ENCODE measurements at places on chromosomes 16 and 17.

- DNase-seq: no peak
These were observed 92.9 kb downstream of the PCTP start for GRCh38 chr17:55843785-55844184.

DNA sequence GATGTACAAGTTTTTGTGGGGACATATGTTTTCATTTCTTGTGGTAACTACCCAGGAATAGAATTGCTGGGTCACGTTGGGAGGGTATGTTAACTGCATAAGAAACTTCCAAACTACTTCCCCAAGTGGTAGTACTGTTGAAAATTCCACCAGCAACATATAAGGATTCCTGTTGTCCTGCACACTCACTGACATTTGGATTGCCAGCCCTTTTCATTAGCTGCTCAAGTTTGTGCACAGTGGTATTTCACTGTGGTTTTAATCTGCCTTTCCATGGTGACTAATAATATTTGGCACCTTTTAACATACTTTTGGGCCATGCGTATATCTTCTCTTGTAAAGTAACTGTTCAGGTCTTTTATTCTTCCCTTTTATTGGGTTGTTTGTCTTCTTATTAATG, 103.3 kb downstream of the GNAO1 start:
- DNase-seq: no peak

GRCh38 chr16:50804290-50804907, 62.5 kb downstream of the CYLD start:
- DNase-seq: no peak

DNA sequence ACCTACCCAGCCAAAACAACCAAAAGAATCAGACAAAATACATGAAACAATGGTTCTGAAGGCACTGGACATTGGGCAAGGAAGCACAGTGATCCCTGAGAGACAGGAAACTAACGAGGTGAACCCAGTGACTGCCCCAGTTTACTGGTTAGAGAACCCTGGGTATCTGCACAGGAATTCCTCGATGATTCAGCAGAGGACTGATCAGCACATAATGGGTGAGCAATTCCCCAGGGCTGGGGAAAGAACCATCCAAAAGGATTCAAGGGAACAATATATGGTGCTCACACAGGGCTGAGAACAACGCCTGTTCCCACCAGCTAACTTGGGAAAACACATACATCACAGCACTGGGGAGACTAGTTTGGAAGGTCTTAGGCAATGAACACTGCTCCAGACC, 167.2 kb downstream of the PARN start:
- DNase-seq: no peak

DNA sequence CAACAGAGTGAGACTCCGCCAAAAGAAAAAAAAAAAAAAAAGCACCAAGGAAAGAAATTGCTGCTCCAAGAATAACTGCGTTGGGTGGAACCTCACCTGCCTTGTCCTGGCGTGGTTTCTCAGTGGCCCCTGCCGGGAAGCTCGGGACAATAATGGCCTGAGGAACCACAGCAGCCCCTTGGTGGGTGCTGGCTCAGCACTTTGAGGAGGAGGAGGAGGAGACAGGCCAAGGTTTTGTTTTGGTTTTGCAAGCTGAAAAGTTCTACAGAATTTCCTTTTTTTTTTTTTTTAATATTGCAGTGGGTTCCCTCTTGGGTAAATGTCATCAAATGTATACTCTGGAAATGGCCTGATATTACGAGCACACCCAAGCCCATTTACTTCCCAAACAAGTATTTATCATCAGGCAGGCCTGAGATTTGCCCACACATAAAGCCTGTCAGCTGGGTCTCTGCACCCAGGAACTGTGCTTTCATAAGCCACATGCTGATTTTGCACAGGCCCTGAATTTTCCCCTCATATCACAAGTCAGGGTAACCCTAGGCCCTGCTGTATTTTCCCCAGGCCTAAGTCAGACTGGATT, 78.3 kb downstream of the SOCS1 start:
- DNase-seq: no peak

- DNase-seq: no peak
These were observed 14.6 kb downstream of the ODF4 start for GRCh38 chr17:8354236-8354635.

GRCh38 chr16:82363026-82363816, 193.2 kb upstream of the MPHOSPH6 start:
- DNase-seq: no peak

GRCh38 chr17:42608305-42609181, 631 bp downstream of the RETREG3 start:
- no peak for DNase-seq

DNA sequence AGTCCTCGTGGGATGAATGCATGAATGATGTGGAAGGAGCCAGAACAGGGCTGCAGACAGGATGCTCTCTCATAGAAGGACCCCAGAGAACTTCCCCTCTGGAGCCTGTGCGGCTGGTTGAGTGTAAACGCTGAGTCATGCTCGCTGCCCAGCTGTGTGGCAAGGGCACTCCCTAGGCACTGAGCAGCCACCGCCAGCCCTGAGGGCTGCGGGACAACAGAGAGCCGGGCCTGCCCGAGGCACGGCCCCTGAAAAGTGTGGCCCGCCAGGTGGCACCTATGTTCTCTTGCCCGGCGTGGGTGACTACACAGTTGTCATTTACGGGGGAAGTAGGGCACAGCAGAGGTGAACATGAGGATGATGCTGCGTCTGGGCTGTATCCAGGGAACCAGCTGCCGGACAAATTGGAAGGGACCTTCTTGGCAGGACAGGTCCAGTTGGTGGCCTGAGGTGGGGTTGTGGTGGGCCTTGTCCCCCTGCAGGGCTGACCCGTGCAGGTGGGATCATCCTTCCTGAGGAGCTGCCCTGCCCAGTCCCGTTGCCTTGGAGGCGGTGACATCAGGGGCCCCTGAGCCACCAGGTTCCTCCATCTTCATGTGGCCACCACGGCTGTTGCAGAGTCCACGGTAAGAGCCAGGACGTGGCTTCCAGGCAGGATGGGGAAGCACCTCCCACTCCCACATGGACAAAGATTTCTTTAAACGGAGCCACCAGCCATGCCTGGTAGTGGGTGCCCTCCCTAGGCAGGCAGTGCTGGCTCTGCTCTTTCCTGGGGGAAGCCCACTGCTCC, 94.8 kb upstream of the CBX4 start:
- DNase-seq: no peak

- no peak for DNase-seq
These were observed 24.6 kb downstream of the CNGB1 start for GRCh38 chr16:57946181-57946801.

DNA sequence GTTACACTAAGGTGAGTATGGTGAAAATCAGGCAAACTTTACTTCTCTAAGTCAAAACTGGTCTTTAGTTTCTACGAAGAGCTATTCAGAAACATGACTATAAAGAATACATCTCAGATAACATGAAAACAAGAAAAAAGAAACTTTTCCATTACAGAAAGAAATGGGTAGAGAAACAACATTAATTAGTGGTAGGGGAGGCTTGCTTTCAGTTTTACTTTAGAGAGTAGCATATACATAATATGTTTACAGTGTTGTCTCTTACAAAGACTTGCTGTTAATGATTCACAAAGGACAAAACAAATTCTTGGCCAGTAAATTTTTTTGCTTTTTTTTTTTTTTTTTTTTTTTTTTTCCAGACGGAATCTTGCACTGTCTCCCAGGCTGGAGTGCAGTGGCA, 34.2 kb downstream of the CRLF3 start:
- DNase-seq: no peak

- DNase-seq: no peak
These were observed 8.5 kb downstream of the ELMO3 start for GRCh38 chr16:67207249-67208091.

- no peak for DNase-seq
These were observed 10.5 kb downstream of the CEP295NL start for GRCh38 chr17:78892520-78892919.

DNA sequence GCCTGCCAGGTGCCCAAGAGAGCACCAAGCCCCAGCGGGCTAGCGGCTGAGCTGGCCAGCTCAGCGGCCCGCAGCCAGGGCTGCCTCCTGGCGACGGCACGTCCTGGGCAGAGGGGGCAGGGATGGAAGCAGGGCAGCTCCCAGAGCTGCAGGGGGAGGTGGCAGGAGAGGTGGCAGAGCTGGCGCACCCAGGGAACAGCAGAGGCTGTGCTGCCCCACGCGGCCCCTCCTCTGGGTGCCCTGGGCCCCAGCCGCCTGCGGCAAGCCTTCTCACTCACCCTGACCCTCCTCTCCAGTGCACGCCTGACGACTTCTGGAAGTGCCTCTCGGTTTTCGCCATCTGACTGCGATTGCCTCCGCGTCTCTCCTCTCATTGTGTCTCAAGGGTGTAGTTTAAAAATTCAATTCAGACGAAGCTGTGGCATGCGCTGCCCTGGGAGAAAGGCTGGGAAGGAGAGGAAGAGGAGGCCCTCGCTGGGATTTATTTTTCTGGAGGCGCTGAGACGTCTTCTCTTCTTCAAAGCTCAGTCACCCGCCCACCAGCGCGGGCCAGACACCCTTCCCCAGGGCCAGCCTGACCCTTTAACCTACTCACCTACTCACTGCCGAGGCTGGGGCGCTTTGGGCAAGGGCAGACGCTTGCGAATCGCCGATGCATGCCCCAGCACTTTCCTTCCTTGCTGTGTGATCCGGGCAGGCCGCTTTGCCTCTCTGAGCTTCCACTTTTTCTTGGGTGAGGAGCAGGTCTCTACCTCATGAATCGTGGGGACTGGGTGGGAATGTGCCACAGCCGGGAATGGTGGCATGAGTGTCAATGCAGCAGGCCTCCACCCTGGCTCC, 24.9 kb downstream of the GSE1 start:
- DNase-seq: no peak

DNA sequence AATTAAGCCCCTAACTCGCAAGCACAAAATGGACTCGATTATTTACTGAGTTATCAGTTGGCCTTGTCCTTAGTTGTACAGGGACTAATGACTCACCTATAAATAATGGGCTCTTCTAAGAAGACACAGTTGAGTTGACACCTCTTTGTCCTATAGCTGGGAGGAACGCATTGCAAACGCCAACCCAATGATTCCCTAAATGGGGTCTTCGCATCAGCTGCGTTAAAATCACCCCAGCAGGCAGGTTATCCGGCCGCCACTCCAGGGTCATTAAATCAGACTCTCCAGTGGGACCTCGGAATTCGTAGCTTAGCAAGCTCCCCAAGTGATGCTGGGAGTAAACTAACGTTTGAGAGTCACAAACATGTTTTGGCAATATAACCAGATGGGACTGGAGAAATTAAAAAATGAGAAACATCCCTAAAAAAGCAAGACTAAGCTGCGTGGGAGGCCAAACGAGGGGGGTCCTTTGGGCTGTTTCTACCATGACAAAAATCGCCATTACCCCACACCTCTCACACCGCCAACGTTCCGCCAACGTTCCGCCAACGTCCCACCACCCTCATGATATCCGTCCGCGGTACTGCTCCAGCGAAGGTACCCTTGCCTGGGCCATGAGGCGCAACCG, 932 bp upstream of the NFE2L1 start:
- DNase-seq: no peak

DNA sequence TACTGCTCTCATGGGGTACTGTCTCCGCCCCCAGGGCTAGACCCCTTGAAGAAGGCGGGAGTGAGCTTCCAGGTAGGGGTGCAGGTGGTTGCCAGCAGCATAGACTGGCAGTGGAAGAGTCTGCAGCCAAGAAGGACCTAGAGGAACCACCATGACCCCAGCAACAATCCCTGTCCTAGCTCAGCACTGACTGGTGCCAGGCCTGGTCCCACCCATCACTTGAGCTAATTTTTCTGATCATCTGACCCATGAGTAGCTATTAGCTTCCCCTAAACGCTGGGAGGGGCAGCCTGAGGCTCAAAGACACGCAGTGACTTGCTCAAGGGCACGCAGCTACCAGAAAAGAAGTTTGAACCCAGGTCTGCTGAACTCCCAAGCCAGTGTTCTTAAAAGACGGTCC, 945 bp downstream of the PRM3 start:
- no peak for DNase-seq

DNA sequence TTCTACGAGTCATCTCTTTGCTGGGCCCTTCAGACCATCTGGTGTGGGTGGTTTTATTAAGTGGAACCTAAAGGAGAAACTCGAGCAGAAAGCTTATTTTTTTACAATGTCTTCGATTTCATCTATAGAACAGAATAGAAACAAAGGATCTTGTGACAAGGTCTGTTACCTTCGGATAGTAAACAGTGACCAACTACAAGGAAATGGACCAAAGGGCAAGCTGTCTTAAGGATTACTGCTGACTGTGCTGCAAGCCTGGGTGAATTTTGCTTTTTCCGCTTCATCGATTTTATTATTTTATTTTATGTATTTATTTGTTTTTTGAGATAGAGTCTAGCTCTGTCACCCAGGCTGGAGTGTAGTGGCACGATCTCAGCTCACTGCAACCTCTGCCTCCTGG, 348.9 kb upstream of the ERCC4 start:
- no peak for DNase-seq

GRCh38 chr17:47170710-47171109, 18.4 kb downstream of the CDC27 start:
- no peak for DNase-seq

All from heart left ventricle (tissue), 16 donors.